ENCODE measurements at places on chromosomes 4 and X. TPM values are rescaled to one million over a fixed set of nuclear protein-coding genes. Genes with fewer than 3 reads are reported as not detected.

Gene XKRX
- 0.26 TPM for total RNA-seq

Gene OTUD5
- total RNA-seq, result 42.8 TPM

Gene CSAG2
- not detected for total RNA-seq

Gene UGT2A1
- not detected for total RNA-seq

Gene DNAAF6
- total RNA-seq, result not detected

Gene NSG1
- 0.80 TPM for total RNA-seq

Gene SLC9B1
- total RNA-seq, result not detected

Gene F9
- total RNA-seq, result not detected

Gene CT55
- not detected for total RNA-seq

Gene GAK
- 77.5 TPM for total RNA-seq

Gene GYG2
- total RNA-seq, result 11.3 TPM

Gene FOXP3
- total RNA-seq, result 0.39 TPM

Gene CFAP99
- not detected for total RNA-seq

Gene SYTL5
- 1.4 TPM for total RNA-seq

Gene CSAG1
- not detected for total RNA-seq

Gene SPRY1
- 16.7 TPM for total RNA-seq

Gene ZXDA
- total RNA-seq, result 2.6 TPM

Gene COX7B2
- not detected for total RNA-seq

Gene SOWAHB
- 0.13 TPM for total RNA-seq

Gene ENAM
- total RNA-seq, result not detected

Gene CRLF2
- not detected for total RNA-seq

All from epithelial cell of alveolus of lung (primary cell).